ENCODE measurements at places on chromosomes 3 and 15.

DNA sequence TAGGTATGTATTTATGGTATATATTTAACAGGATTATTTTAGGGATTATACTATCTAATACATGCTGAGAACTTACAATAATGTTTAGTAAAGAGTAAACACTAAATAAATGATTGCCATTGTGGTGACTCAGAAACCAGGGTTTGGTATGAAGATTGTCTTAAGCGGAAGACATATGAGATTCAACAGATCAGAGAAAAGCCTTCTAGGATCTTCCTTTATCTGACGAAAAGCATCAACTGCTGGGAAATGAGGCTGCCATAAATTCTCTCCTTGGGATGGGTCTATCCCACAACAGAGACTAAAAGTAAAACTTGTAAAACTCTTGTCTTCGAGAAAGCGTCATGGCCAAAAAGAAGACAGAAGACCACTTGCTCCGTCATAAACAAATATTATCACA lies 1352.2 kb upstream of the EPHA6 start:
- DNase-seq, result no peak

DNA sequence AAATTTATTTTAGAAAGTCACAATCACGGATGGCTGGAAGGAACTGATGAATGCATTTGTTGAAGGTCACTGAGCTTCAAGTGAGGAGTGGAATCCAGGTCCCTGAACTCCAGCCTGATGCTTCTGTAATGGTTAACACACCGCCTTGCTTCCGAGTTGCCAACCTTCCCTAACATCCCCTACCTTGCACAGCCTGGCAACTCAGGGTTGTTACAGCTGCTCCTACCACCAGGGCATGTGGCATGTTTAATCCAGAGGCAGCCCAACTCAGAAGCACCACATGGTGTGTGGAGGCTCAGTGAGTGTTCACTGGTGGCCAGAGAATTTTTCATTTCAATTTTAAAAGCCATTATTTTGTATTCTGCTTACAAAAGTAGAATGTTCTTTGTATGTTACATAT lies 4.9 kb downstream of the TM2D3 start:
- DNase-seq, result no peak

DNA sequence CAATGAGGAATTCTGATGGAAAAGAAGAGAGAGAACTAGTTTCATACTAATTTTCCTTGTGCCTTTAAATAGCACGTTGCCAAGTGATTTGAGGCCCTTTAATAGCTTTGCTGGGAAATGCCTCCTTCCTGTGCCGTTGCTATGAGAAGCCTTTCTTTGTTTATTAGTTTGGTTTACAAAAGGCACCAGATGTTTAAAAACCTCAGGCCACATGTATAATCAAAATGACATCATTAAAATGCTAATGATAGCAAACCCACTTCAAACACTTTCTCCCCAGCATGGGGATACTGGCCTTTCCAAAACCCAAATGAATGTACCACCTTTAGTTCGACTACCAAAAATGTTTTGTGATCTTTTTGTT lies 50.0 kb upstream of the TBC1D23 start:
- peak; percentile 59 for DNase-seq

- DNase-seq, result peak; percentile 50
Observed at GRCh38 chr15:31483053-31483985, 156.7 kb downstream of the KLF13 start.

Data from CD4-positive, alpha-beta T cell treated with Interleukin-21 for 1 hour (primary cell).